ENCODE measurements at places on chromosomes 1 and 21. TPM values are rescaled to one million over a fixed set of nuclear protein-coding genes. Genes with fewer than 3 reads are reported as not detected.

The GPR52 gene
- 0.84 TPM for total RNA-seq

DNA sequence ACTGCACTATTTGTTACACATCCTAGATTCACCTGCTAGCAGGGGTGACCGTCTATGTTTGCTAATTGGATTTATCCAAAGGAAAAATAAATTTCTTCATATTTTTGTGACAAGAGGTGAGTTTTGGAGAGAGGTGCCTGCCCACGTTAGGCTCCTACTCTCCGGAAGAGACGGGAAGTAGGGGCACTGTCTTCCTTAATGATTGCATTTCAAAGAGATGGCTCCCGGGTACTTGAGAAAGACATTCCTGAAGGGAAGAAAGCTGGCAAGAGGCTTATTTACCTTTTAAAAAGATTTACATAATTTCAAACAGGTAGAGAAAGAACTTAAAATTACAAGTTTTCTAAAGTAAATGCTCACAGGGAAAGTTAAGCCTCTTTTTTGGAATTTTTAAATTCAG is 18.7 kb upstream of the IL19 start:
- DNase-seq = no peak

The TBX19 gene
- 4.3 TPM for total RNA-seq

DNA sequence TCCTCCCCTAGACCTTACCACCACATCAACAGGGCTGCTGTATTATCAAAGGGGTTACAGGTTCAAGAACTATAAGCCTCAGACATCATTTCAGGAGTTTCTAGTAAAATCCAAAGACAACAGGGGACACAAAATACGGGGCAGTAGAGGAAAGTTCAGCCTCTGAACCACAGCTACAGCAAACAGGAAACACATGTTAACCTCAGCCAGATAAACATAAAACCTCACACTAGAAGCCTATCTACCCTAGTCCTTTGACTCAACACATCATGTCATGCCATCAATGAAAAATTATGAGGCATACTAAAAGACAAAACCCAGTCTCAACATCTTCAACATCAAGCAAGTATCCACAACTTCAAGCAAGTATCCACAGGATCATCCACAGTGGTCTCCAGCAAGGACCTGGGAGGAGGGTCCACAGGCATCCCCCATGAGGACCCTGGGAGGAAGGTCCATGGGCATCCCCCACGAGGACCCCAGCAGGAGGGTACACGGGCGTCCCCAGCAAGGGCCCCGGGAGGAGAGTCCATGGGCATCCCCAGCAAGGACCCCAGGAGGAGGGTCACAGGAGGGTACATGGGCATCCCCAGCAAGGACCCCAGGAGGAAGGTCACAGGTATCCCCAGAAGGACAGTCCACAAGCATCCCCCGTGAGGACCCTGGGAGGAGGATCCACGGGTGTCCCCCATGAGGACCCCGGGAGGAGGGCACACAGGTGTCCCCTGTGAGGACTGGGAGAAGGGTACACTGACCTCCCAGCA is 440.0 kb downstream of the MATN1 start:
- DNase-seq = no peak

The CD52 gene
- 4.4 TPM for total RNA-seq

The ZNF692 gene
- total RNA-seq = 47.6 TPM

The S100A1 gene
- 5.8 TPM for total RNA-seq

DNA sequence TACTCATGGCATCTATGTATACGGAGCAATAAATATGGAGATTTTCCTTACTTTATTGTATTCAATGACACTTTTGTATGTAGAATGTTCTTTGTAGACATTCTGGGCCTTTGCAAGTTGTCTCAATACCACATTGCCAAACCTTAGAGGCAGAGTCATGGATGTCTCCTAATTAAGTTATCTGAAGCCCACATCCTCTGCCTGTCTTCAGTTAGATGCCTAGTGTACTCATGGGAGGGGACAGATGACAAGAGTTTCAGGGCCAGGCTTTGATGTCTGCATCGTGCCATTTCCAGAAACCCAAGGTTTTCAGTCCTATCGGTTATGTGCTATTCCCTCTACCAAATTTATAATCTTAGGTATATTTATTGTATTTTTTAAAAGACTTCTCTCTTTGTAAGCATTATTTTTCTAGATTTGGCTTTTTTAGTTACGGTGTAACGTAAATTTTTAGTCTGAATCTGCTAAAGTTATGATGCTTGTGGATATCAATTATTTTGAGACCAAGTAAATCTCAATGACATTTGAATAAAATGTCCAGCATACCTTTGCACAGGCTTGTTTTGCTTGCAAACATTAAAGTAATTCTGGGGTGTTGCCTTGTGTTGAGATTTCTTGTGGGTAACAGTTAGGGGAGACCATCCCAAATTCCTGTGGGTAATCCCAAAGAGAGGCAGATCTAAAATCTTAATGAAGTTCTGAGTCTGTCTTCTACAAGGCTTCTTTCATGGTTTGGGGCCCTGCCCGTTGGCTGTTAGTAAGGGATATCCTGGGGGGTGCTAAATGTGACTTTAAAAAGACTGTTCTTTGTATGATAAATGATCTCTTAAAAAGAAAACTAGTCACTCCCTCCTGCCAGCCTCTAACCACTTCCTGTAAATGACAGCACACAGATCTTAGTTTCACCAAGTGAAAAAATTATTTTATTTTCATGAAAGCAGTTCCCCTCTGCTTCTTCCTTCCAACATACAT is 8.0 kb upstream of the MACF1 start:
- no peak for DNase-seq

The NECTIN4 gene
- total RNA-seq = not detected

The OPTC gene
- 0.27 TPM for total RNA-seq

The PDE4B gene
- 20.5 TPM for total RNA-seq

The TMEM167B gene
- 14.6 TPM for total RNA-seq

The FMN2 gene
- total RNA-seq = 32.0 TPM
